Endothelial cell (in vitro differentiated cells): ENCODE measurements at places on chromosomes 7 and 10.

DNA sequence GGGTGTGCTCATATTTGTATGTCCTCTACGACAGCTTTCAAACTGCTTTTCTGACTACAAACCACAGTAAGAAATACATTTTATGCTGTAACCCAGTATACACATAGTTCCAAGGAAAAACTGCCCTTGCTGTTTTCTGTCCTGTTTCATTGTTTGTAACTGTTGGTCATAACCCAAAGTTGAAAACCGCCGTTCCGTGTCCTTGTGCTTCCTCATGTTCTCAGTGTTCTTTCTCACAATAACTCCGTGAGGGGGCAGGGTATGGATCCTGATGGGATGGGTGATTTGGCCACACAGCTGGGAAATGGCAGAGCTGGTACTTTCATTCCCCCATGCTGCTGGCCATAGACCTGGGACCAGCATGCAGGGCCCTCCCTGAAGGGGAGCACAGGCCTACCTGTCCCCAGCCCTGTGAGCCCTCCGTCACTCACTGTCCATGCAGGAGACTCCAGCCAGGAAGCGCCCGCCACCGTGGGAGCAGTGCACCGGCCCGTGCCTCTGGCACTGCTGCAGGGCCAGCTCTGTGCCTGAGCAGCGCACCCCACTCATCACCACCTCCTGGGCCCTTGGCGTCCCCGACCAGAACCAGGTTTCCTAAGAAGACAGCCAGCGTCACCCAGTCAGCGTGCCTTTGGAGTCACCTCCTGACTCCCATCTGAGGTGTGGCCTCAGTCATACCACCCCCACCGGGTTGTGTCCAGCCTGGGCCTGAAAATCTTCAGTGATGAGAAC, 12.7 kb downstream of the LOXL4 start:
- no peak overlapping the region for H3K4me3 ChIP-seq
- H3K27ac ChIP-seq = no peak overlapping the region
- peaks cover 4% of the 10 kb centered on the region for H3K27me3 ChIP-seq
- no peak for DNase-seq
- H3K4me1 ChIP-seq = peaks cover 14% of the 10 kb centered on the region

DNA sequence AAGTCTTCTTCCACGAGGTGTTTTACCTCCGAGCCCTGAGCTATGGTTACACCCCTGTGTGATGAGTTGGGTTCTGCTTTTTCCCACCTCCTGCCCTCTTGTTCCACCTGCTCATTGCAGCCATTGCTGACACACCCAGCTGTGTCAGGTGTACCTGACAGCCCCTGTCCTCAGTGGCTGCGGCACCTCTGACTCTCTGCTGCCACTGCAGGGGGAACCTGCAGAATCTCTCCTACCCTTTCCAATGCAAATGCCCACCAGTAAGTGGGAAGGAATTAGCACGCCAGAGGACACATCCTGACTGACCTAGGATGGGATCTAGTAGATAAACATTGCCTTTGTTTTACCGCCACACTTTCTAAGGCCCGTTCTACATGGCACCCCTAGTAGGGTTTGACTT, 600.9 kb upstream of the MKI67 start:
- DNase-seq = no peak
- no peaks in the 10 kb centered on the region for H3K27me3 ChIP-seq
- no peak overlapping the region for H3K27ac ChIP-seq
- no peaks in the 10 kb centered on the region for H3K36me3 ChIP-seq
- H3K4me3 ChIP-seq = no peak overlapping the region
- H3K4me1 ChIP-seq = no peaks in the 10 kb centered on the region

- H3K4me1 ChIP-seq = peaks cover 22% of the 10 kb centered on the region
- no peaks in the 10 kb centered on the region for H3K36me3 ChIP-seq
- peaks cover 1% of the 10 kb centered on the region for H3K27me3 ChIP-seq
- DNase-seq = no peak
- no peak overlapping the region for H3K27ac ChIP-seq
These were observed 8.4 kb upstream of the LMOD2 start for GRCh38 chr7:123647106-123647730.

DNA sequence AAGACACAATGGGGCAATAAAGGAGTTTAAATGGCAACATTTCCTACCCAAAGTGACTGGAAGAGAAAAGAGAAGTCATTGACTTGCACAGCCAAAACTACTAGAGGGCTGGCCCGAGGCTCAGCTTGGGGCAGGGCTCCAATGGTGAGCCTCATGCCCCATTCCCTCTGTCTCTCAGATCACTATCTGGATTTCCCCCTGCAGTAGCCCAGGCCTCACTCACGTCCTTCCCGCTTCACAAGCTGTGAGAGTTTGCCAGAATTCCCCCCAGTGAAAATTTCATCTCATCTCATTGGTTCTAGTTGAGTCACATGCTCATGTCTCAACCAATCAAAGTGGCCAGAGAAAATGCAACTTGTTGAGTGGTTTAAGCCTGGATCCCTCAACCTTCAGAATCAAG, 181.3 kb downstream of the WDR11 start:
- H3K36me3 ChIP-seq = no peaks in the 10 kb centered on the region
- H3K4me1 ChIP-seq = no peaks in the 10 kb centered on the region
- H3K27ac ChIP-seq = no peak overlapping the region
- no peak for DNase-seq
- no peaks in the 10 kb centered on the region for H3K27me3 ChIP-seq
- no peak overlapping the region for H3K4me3 ChIP-seq

DNA sequence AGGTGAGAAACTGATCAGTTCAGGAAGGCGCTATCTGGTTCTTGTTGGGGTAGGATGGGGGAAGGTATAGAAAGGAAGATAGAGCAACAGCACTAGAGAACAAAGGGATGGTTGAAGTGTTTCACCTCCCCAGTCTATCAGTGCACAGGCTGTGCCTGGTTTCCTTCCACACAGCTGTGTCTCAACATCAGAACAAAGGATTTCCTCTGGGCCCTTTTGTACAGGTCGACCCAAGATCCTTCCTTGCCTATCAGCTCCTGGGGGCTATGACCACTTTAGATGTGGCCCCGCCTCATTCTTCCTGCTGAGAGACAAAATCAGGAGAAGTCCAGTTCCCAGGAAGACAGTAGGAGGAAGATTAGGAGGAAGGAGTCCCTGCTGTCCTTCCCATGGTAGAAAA, 65.6 kb downstream of the NAMPT start:
- H3K36me3 ChIP-seq = peaks cover 4% of the 10 kb centered on the region
- peaks cover 6% of the 10 kb centered on the region for H3K27me3 ChIP-seq
- peaks cover 58% of the 10 kb centered on the region for H3K4me1 ChIP-seq
- peak; percentile 36 for DNase-seq
- peak overlapping the region; percentile 95 for H3K27ac ChIP-seq

DNA sequence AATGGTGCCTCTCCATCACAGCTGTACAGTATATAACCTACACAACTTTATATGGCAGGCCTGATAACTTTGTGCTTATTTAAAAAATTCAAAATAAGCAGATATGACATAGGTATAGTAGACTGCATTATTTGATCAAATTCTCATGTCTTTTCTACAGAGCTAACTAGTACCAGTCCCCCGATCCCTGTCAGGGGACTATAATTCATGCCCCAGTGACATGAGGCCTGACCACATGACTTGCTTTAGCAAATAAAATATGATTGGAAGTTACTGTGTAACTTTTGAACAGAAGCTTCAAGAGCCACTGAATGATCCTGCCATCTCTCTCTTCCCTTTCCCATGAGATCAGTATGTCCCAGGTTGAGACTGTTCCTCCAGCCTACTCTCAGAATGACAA, 49.2 kb upstream of the WNT2 start:
- no peak for DNase-seq
- no peak overlapping the region for H3K4me3 ChIP-seq
- no peaks in the 10 kb centered on the region for H3K27me3 ChIP-seq
- H3K4me1 ChIP-seq = no peaks in the 10 kb centered on the region

GRCh38 chr10:58023341-58024073, 244.2 kb downstream of the IPMK start:
- H3K36me3 ChIP-seq = no peaks in the 10 kb centered on the region
- no peak overlapping the region for H3K4me3 ChIP-seq
- no peak overlapping the region for H3K27ac ChIP-seq
- no peaks in the 10 kb centered on the region for H3K27me3 ChIP-seq

- H3K4me1 ChIP-seq = peaks cover 22% of the 10 kb centered on the region
- H3K27me3 ChIP-seq = peaks cover 16% of the 10 kb centered on the region
- peak overlapping the region; percentile 85 for H3K4me3 ChIP-seq
- peaks cover 7% of the 10 kb centered on the region for H3K36me3 ChIP-seq
- DNase-seq = peak; percentile 88
These were observed 718 bp upstream of the CTBP2 start for GRCh38 chr10:125160856-125161706.

- peaks cover 1% of the 10 kb centered on the region for H3K27me3 ChIP-seq
- no peak overlapping the region for H3K27ac ChIP-seq
- H3K4me3 ChIP-seq = no peak overlapping the region
- DNase-seq = no peak
- H3K4me1 ChIP-seq = peaks cover 4% of the 10 kb centered on the region
These were observed 201.2 kb upstream of the ZMIZ1 start for GRCh38 chr10:78867555-78867939.

- H3K27me3 ChIP-seq = peaks cover 11% of the 10 kb centered on the region
- peaks cover 13% of the 10 kb centered on the region for H3K4me1 ChIP-seq
- H3K27ac ChIP-seq = no peak overlapping the region
- no peak for DNase-seq
- H3K36me3 ChIP-seq = peaks cover 42% of the 10 kb centered on the region
These were observed 66.3 kb downstream of the CHST15 start for GRCh38 chr10:124027031-124027611.

DNA sequence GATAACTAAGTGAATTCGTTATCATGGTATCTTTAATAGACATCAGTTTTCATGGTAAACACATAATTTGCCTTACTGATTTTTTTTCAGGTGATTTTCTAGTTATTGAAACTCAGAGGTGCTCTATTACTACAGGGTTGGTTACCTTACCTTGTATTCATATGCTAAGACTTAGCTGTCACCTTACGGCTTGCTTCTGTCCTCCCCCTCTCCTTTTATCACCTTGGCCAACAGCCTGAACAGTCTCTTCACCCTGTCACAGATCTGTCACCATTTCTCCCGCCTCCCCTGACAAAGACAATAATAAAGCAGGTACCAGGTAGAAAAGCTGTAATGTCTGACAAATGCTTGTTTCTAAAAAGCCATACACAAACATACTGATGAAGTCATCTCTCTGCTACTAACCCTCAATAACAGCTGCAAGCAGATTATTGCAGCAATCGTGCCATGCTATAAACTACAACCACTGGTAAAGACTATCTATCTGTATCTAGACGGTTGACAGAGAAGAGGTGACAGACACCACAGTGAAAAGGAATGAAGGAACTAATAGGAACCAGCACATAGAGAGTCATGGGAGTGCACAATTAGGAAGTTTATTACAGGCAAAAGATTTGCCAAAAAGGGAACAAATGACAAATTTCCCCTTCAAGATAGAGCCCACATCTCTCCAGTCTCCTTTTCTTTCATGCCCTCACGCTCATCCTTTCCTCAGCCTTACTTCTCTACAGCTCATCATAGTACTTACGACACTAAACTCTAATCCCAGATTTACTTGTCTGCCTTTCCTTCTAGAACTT, 57.2 kb downstream of the ARHGAP12 start:
- no peak overlapping the region for H3K27ac ChIP-seq
- H3K4me3 ChIP-seq = no peak overlapping the region
- H3K4me1 ChIP-seq = peaks cover under 1% of the 10 kb centered on the region
- DNase-seq = no peak
- no peaks in the 10 kb centered on the region for H3K27me3 ChIP-seq

DNA sequence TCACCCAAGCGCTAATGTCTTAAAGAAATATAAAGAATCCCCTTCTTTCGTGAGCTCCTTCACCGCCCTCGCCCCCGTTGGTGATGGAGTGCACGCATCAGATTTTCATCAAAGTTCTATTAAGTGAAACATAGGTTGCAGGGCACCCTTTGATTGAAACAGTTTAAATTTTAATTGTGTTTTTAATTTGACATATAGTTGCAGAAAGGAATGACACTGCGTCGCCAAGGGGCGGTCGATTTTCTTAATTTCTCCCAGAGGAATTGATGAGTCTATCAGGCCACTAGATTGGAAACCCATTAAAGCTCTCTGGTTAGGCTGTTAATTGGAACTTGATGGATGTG, 4.1 kb upstream of the HMX2 start:
- no peak overlapping the region for H3K4me3 ChIP-seq
- H3K27ac ChIP-seq = no peak overlapping the region
- DNase-seq = no peak
- no peaks in the 10 kb centered on the region for H3K36me3 ChIP-seq

GRCh38 chr10:68074031-68074774, 880 bp downstream of the HERC4 start:
- peak overlapping the region; percentile 99 for H3K4me3 ChIP-seq
- H3K27ac ChIP-seq = peak overlapping the region; percentile 95
- H3K36me3 ChIP-seq = peaks cover 6% of the 10 kb centered on the region
- peaks cover 7% of the 10 kb centered on the region for H3K27me3 ChIP-seq
- DNase-seq = no peak

- H3K4me3 ChIP-seq = no peak overlapping the region
- no peaks in the 10 kb centered on the region for H3K27me3 ChIP-seq
- peaks cover 3% of the 10 kb centered on the region for H3K36me3 ChIP-seq
- no peak for DNase-seq
These were observed 4.6 kb upstream of the MDFIC start for GRCh38 chr7:114917211-114917839.

DNA sequence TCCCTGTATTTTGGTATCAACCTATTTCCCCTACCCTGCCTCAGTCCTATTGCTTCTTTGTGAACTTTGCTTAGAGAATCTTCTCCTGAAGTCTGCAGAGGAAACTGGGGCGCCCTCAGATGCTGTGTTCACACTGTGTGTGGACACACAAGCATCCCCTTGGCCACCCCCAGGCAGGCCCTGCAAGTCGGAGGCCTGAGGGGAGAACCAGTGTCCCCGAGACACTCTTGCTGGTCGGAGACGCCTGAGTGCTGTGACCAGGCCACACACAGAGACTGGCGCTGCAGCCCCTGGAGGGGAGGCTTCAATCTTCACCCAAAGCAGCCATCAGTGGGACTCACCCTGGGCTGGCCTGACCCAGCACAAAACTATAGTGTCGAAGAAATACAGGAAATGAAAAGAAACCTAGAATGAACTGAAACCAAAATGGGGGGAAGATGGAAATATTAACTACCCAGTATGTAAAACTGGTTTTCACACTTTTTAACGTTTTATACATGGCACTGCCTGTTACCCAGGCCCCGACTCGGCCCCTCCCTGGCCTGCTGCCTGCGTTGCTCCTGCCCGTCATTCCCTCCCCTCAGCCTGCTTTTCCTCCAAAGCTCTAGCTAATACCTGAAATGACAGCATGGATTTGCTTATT, 48.4 kb upstream of the FAM20C start:
- DNase-seq = no peak
- H3K4me1 ChIP-seq = no peaks in the 10 kb centered on the region
- no peak overlapping the region for H3K4me3 ChIP-seq
- H3K27me3 ChIP-seq = peaks cover 5% of the 10 kb centered on the region
- peaks cover 4% of the 10 kb centered on the region for H3K36me3 ChIP-seq

GRCh38 chr10:91006001-91006751, 85.3 kb upstream of the ANKRD1 start:
- peak; percentile 69 for DNase-seq
- H3K27ac ChIP-seq = no peak overlapping the region
- H3K36me3 ChIP-seq = no peaks in the 10 kb centered on the region
- peaks cover 16% of the 10 kb centered on the region for H3K4me1 ChIP-seq
- no peak overlapping the region for H3K4me3 ChIP-seq
